ENCODE measurements at places on chromosomes 5 and 9.
A peak's percentile ranks its signal among the peaks of the same experiment; 100 is the strongest.

- no peak for DNase-seq
Measured at GRCh38 chr5:80105698-80106439, 70.7 kb downstream of the THBS4 start.

- DNase-seq: no peak
Measured at GRCh38 chr9:96381696-96382095, 1.8 kb downstream of the SLC35D2 start.

GRCh38 chr9:119868694-119869093 lies 499.5 kb upstream of the BRINP1 start:
- no peak for DNase-seq

- DNase-seq: no peak
Measured at GRCh38 chr5:147359101-147359500, 124.3 kb downstream of the STK32A start.

- DNase-seq: no peak
Measured at GRCh38 chr5:56299212-56299611, 66.1 kb upstream of the ANKRD55 start.

- DNase-seq: peak; percentile 93
Measured at GRCh38 chr9:127503947-127504886, 52.9 kb downstream of the LRSAM1 start.

DNA sequence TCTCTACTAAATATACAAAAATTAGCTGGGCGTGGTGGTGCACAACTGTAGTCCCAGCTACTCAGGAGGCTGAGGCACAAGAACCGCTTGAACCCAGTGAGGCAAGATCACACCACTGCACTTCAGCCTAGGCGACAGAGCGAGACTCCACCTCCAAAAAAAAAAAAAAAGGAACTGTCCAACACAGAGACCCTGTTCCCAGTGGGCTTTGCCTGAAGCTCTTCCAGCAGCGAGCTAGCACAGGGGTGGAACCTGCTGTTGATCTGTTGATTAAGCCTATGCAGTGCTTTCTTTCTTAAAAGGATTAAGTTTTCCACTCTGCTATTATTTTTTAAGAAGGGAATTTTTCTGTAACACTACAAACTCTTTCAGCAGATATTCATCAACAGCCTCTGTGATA lies 171.0 kb upstream of the TUT7 start:
- DNase-seq: no peak

- DNase-seq: peak; percentile 84
Measured at GRCh38 chr5:93915142-93915553, 173.7 kb upstream of the POU5F2 start.

- peak; percentile 98 for DNase-seq
Measured at GRCh38 chr5:76818844-76819831, at the start of gene F2RL1. F2RL1 (plus strand) TSS chr5:76819030; CDS start chr5:76819183, 153 bp downstream.

GRCh38 chr5:509611-510185 lies 14.6 kb downstream of the SLC9A3 start:
- no peak for DNase-seq

- no peak for DNase-seq
Measured at GRCh38 chr9:28034242-28034641, 461.0 kb upstream of the C9orf72 start.

GRCh38 chr5:2575871-2576270 lies 175.6 kb downstream of the IRX2 start:
- DNase-seq: no peak

DNA sequence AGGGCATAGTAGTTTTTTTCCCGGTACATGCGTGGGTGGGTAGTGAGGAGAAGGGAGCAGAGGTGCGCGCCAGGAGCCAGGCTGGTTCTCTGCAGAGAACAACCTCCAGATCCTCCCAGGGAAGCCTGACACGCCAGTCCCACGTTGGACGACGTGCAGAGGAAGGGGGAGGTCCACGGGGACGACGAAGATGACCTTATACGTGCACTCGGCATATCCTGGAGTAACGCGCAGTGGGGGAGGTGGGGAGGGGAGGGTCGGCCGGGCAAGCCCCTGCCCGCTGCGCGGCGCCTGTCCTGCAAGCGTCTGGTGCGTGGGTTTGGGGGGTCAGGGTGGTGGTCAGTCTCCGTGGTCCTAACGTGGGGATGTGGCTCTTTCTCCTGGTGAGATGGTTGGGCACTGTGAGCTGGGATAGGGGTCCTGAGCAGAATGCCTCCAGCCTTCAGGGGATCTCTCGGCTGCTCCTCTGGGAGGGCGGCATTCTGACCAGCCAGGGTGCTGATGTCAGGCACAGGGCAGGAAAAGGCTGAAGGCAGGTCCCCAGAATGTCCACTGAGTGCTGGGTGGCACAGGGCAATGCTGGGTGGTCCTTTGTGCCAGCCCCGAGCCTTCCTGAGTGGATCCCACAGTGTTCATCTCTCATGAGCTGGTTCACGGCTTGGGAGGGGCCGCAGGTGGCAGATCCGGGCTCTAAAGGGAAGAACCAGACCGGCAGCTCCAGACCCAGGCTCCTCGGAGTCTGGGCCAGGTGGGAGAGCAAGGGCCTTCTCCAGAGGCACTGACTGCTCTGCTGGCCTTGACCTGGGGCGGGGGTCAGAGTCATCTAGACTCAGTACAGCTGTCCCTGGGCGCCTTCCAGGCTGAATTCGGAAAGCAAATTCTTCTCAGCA lies 10.5 kb upstream of the SCGB3A1 start:
- DNase-seq: no peak

GRCh38 chr5:87722286-87722685 lies 309.6 kb upstream of the CCNH start:
- DNase-seq: no peak

- peak; percentile 70 for DNase-seq
Measured at GRCh38 chr5:79236362-79236969, 535 bp downstream of the JMY start.

DNA sequence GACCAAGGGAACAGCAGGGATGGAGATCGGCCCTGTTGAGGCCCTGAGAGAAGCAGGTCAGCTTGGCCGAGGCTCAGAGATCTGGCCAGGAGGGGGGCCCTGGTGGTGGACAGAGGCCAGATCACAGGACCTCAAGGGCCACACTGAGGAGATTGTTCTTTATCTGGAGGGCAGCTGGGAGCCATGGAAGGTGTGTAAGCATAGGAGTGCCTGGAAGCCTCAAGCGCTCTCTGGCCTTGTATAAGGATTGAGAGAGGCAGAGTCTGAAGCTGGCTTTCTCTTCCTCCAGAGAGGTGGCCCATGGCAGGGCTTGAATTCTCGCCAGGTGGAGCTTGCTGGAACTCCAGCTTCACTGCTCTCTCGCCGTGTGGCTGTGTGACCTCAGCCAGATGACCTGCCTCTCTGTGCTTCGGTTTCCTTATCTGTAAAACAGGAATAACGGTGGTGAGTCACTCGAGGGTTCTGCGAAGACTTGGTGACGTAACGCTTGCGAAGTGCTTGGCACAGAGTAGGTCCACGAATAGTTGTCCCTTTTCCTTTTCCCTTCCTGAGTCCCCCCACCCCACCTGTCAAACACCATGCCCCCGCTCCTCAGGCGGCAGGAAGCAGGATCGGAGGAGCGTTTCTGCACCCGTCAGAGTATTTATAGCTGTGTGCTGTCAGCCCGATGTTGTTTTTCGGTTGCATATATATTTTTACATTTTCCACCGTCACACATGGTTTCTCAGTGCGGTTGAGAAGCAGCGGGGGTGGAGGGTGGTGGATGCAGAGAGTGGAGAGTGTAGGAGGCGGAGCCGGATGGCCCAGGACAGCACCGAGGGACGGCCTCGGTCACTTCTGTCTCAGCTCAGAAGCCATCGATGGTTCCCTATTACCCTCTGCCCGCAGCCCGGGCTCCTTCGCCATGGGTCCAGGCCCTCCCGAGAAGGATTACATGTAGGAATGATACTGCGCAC lies 17.0 kb upstream of the CRB2 start:
- DNase-seq: no peak

GRCh38 chr5:92941806-92942205 lies 639.2 kb downstream of the NR2F1-AS1 start:
- DNase-seq: no peak

All from GM23338 (cell line).